Activated CD8-positive, alpha-beta T cell treated with anti-CD3 and anti-CD28 coated beads for 36 hours (primary cell): ENCODE measurements at places on chromosomes 6 and 20. TPM values are rescaled to one million over a fixed set of nuclear protein-coding genes. Genes with fewer than 3 reads are reported as not detected.

GRCh38 chr6:75205776-75206575, at the start of gene COL12A1:
TSS of gene COL12A1 (minus strand) at chr6:75206053. CDS start at chr6:75202792, 3,261 bp downstream.
- no peak within 1 kb of the TSS for H3K27ac ChIP-seq
- peaks cover 51% of the 10 kb centered on the region for H3K4me1 ChIP-seq
- no peaks in the 10 kb centered on the region for H3K36me3 ChIP-seq
- peaks cover 83% of the 10 kb centered on the region for H3K27me3 ChIP-seq
- DNase-seq = peak; percentile 27
- H3K4me3 ChIP-seq = peak within 1 kb of the TSS; percentile 36

GRCh38 chr20:47723322-47723721, 62.0 kb downstream of the SULF2 start:
- H3K4me3 ChIP-seq = no peak overlapping the region
- peaks cover 7% of the 10 kb centered on the region for H3K36me3 ChIP-seq
- H3K4me1 ChIP-seq = peaks cover 27% of the 10 kb centered on the region
- DNase-seq = no peak
- H3K27me3 ChIP-seq = no peaks in the 10 kb centered on the region

DNA sequence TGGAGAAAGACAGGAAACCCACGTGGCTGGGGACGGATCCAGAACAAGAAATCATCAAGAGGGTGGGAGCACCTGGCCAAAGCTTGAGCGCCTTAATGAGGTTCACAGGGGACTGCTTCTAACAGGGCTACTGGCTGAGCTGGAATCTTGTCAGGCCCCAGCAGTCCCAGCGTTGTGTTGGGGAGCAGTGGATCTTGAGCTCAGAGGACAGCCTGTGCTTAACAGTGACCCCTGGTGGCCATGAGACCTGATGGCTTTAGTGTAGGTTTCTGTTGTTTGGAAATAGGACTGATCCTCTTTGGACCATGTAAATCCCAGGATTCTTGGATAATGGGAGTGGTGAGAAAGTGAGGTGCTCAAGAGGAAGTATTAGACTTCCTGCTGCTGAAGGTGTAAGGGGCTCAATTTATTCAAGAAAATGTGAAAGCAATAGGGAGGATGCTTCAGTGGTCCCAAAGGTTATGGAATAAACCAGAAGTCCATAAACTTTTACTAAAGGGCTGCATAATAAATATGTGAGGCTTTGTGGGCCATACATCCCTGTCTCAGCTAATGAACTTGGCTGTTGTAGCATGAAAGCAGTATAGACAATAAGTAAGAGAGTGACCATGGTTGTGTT, 216.2 kb downstream of the NFATC2 start:
- H3K36me3 ChIP-seq = no peaks in the 10 kb centered on the region
- H3K4me3 ChIP-seq = no peak overlapping the region
- no peaks in the 10 kb centered on the region for H3K4me1 ChIP-seq
- no peak overlapping the region for H3K27ac ChIP-seq
- no peaks in the 10 kb centered on the region for H3K27me3 ChIP-seq

GRCh38 chr20:34369265-34369664, 6.2 kb downstream of the ITCH start:
- H3K27ac ChIP-seq = peak overlapping the region; percentile 55
- no peaks in the 10 kb centered on the region for H3K27me3 ChIP-seq
- H3K4me3 ChIP-seq = no peak overlapping the region
- H3K36me3 ChIP-seq = peaks cover 55% of the 10 kb centered on the region

The CST5 gene
- total RNA-seq = not detected

The ADTRP gene
- 21.9 TPM for total RNA-seq

The VGLL2 gene
- not detected for total RNA-seq

The GMPR gene
- 0.31 TPM for total RNA-seq
